ENCODE measurements at places on chromosomes 12 and 14.

- DNase-seq: no peak
Measured at GRCh38 chr12:3142386-3142785, 65.2 kb downstream of the TSPAN9 start.

DNA sequence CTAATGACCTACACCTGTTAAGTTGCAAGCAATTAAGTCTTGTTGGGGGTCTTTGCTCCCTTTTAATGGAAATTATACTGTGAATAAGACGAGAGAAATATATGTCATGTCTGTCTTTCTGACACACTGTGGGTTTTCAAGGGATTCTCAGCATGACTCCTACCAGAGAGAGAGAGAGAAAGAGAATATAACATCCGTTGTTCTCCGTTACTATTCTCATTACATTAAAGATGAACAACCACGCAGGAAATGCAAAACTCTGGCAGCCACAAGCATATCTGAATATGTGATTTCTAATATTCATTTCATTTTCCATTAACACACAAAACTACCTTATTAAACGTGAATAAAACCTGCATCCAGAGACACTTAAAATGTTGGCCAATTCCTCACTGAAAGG lies 67.3 kb upstream of the EGLN3 start:
- no peak for DNase-seq

DNA sequence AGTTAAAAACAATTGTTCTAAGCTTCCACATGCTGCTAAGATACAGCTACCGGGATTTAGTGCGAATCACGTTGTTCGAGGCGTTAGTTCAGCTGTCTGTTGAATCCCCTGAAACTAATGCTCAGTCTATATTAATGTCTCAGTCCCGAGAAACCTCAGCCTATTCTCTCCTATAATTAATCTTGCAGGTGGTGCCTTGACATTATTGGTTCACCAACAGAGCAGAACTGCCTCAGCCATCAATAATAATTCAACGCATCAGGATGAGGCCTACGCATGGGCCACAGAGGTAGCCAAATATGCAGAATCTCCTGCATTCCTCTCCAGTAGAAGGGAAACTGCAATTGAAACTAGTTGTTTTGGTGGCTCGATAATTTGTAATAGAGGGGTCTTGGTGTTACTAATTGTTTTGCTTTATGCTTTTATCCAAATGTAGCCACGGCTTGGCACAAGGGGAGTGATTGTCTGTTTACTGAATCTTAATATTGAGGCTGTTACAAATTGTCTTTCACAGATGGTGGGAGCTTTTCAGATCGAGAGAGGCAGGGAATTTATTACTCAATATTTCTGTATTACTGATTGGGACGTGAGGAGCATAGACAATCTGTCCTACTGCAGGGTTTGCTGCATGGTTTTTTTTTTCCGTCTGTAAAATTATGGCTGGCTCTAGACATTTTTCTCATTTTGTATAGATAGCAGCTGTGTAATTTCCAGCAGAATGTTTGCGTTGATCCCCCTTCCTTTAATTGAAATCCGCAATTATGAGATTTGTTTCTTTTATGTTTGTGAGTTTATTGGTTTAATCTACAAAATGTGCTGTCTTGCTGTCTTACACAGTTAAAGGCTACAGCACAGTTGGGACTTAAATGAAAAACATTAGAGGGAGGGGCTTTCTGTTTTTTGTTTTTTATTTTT lies 1036.5 kb upstream of the NOVA1 start:
- DNase-seq: no peak

GRCh38 chr14:92922155-92922735 lies 705 bp upstream of the CHGA start:
- DNase-seq: no peak

DNA sequence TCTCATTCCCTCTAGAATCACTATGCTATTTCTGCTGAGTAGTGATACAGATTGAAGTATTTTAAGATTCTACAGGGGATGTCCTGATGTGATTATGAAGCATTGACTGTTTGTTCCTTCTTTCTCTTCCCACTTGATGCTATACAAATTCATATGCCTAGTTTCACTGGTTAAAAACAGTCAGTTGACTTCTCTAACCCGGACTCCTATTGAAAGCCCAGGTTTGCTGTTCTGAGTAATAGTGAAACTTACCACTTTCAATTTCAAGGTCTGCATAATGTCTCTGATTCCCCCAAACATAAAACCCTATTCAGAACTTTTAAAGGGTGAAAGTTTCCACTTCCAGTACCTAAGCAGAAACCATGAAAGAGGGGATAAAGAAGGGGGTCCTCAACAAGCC lies 117.7 kb upstream of the RPL10L start:
- no peak for DNase-seq

GRCh38 chr14:62162998-62163589 lies 400.9 kb downstream of the SNAPC1 start:
- DNase-seq: no peak

DNA sequence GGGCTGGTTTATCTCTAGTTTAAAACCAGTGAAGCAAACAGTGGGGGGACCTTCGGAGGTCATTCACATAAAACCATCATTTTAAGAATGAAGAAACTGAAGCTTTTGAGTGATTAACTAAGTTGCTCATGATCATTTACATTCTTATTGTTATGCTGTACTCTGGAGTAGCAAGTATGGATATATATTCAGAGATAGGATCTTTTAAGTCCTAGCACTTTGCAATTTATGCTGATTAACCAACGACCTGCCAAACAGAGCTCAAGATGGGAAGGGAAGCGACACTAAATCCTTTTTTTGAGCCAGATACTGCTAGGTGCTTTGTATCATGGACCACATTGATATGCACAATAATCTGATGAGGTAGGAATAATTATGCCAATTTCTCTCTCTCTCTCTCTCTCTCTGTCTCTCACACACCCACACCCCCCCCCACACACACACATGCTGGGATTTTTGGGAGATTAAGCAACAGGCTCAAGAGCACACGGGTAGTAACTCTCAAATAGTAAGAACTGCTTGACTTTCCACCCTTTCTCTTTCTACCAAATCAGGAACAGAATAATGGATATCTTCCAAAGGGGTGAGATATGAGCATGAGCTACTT lies 303.4 kb downstream of the APAF1 start:
- no peak for DNase-seq

DNA sequence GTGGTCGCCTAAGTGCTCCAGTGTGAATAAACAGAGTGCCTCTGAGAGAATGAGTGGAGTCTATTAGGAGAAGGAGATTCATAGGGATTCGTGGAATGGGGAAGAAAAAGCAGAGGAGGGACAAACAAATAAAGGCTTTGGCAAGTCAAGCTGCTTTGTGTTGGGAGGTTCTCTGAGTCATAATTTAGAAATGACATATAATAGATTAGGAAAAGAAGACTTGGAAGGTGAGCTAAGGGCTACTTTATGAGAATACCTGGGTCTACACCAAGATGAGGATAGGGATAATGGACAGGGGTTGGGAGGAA lies 6.4 kb upstream of the NTN4 start:
- no peak for DNase-seq

DNA sequence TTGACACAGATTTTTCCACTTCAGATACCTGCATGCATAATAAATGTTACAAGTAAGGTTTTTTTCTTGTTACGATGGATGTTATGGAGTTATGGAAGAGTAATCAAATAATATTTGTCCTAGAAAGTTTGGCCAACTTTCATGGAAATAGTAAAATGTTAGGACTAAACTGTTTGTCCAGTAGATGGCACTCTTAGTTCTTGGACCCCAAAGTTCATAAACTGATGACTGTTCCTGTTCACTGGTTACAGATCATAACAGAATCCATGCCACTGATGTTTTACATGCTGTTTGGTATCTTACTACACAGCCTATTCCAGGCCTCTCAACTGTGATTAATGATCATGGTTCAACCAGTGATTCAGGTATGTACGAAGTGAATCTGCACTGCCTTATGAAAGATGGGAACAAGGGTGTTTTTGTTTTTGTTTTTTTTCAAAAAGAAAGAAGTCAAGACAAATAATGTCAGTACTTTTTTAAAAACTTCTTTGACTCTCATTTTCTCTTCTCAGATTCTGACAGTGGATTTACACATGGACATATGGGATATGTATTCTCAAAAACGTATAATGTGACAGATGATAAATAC lies 48.8 kb upstream of the SLCO1C1 start:
- DNase-seq: no peak

DNA sequence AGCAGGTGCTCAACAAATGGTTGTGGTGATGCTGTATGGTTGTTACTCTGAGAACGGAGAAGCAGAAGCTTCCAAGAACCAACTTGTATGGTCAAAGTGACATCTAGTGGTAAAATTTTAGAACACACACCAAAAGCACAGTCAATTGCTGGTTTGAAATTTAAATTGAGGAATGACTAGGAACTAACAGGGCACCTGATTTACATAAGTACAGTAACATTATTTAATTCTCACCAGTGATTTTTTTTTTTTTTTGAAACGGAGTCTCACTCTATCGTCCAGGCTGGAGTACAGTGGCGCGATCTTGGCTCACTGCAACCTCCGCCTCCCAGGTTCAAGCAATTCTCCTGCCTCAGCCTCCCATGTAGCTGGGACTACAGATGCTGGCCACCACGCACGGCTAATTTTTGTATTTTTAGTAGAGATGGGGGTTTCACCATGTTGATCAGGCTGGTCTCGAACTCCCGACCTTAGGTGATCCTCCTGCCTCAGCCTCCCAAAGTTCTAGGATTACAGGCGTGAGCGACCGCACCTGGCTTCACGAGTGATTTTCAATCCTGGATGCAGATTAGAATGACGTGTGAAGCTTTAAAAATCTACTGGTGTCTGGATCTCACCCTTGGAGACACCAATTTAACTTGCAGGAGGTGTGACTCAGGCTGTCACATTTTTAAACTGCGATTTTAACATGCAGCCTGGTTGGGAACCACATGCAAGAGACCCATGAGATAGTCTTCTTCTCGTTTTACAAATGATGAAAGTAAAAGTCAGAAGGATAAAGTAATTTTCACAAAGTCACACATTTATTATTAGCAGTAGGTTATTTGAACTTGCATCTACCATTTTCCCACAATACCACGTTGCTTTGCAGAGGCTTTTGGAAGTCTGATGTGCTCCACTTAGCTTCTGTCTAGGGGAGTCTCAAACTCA lies 14.1 kb upstream of the NUMB start:
- DNase-seq: no peak

GRCh38 chr12:59173695-59174094 lies 253.4 kb upstream of the LRIG3 start:
- DNase-seq: no peak

DNA sequence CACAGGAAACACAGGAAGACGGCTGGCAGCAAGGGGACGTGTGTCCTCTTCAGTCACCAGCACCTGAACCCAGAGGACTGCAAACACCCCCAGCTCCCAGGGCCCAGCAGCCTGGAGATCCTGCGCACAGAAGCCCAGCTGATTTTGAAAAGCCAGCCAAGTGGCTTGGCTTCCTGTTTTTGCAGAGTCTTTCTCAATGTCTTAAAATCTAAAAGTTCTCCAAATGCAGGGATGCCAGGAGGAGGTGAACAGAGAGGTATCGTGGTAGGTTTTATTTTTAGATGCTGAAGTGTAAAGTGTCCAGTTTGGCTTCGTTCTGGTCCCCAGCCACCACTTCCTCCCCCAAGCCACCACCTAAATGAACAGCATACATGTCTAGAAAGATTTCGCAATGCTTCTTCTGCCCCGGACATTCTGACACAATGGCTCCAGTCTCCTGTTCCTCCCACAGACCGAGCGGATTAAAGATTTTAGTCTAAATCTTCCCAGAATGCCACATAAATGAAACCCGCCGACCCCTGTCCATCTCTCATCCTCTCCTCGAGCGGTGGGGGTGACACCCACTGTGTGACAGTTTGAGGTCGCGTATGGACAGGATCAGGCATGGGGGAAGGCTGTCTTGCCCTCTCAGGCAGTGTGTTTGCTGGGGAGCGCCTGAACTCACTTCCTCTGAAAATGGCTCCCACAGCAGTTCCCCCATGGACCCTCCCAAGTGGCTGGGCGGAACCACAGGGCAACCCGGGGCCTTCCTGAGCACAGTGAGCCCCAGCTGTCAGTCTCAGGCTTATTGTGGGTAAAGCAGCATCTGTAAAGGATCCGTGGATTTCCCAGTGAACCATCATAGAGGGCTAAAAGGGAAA lies 41.6 kb downstream of the ITPK1 start:
- DNase-seq: no peak

- DNase-seq: no peak
Measured at GRCh38 chr14:84128050-84128449, 1401.9 kb upstream of the FLRT2 start.

DNA sequence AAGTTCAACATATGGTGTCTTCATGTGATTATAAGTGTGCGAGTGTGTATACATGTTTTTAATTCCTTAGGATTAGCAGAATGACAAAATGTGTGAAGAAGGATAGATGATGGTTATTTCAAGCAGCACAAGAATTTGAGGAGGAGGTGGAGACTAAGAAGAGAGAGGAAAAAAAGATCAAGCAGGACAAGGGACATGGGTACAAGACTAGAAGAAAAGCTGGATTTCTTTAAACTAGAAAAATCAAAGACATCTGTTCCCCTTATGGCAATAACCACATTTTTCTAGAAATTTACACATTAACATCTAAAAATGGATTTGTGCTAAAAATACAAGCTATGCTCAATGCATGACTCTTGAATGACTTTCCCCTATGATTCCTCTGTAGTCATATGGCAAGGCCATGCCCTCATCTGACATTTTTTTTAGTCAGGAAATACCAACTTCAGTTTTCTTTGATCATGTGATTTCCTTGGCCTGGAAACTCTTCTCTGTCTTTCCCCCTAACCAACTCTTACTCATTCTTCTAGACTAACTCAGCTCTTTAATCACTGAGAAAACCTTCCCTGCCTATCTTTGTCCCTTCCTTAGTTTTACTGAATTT lies 435.8 kb downstream of the NRXN3 start:
- DNase-seq: no peak
